ENCODE measurements at places on chromosomes 5 and 9.

- no peak for DNase-seq
These were observed 63.7 kb downstream of the SHOC1 start for GRCh38 chr9:111730937-111731567.

- no peak for DNase-seq
These were observed 32.3 kb downstream of the SH3GLB2 start for GRCh38 chr9:128995791-128996190.

DNA sequence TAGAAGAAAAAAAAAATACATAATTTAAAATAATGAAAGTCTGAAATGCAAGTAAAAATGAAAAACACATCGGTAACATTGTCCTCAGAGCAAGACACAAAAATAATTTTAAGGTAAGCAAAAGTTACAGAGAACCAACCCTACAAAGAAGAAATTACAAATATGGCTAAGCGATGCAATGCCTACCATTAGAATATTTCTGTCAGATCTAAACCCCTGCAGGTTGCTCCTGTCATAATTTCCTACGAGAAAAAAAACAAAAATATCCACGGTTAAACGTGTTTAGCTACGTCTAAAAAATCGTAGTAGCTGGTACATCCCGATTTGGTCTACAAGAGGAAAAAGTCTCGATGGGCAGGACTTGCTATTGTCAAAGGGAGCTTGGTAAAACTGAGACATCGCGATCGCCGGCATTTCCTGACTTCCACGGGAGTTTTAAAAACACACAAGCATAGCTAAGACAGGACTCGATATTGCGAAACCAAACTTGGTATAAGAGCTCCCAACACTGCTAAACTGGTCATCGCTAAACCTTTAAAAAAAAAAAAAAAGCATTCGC is 1.1 kb upstream of the ANXA2R start:
- no peak for DNase-seq

DNA sequence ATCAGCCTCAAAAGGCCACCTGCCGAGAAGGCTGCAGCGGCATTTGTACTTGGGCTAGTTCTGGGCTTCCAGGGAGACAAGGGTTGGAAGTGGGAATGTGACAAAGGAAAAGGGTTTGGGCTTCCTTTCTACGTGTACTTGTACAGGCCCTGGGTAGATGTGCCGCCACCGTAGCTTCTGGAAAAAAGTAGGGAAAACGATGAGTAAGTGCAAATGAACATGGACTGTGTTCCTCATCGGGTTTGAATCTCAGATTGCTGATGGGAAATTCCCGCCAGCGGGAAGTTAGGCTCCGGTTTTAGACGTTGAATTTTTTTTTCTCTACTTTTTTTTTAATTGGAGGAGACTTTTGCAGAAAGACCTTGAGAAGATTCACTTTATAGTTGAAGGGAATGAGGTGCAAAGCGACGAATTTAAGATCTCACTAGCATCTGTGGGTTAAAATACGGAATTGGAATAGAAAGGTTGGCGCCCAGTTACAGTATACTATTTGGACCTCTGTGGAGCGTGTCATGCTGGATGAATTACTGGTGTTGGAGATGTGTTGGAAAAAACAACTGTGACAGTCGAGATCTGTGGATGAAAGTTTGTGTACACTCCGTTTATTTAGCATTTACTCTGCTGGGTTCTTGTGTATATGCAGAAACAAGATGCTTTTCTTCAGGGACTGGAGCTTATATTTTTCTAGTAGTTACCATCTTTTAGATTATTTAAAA is 1.2 kb downstream of the G3BP1 start:
- DNase-seq, result no peak

- no peak for DNase-seq
These were observed 20.5 kb upstream of the GLRX start for GRCh38 chr5:95842854-95843544.

- DNase-seq, result no peak
These were observed 289.3 kb downstream of the KIAA0825 start for GRCh38 chr5:94329115-94329514.

DNA sequence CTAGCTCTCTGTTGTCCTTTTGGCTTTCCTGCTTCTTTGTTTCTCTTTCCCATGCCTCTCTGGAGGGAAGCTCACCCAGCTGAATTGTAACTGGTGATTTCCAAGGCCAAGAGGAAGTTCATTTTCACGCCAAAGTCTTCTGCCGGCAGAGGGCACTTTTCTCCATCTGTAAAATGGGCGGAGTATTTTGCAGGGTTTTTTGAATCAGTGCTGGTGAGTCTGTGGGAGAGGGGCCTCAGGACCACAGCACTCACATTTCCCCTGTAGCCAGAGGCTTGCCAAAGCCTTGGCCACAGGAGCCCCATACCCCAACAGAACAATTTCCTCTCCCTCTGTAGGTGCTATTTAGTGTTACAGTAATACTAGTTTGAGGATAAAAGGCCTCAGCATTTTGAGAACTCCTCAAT is 42.3 kb upstream of the MATR3 start:
- DNase-seq, result no peak

DNA sequence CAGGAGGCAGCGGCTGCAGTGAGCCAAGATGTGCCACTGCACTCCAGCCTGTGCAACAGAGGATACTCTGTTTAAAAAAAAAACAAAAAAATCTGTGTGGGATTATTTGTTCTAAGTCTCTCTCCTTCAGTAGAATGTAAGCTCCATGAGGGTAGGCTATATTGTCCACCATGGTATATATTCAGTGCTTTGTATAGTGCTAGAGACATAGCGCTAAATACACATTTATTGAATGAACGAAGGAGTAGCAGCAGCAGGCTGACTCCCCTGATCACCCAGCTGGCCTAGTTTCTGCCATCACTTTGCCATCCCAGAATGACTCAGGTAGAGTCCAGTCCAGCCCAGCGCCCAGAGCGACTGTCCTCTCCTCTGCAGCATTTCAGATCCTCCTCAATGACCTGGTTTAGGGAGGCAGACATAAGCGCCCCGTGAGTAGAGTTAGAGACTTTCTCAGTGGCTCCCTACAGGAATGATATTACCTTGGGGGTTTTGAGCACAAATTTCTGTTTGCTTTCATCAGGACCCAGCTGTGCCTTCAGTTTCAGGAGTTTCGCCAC is 716 bp downstream of the HARS1 start:
- DNase-seq, result no peak

DNA sequence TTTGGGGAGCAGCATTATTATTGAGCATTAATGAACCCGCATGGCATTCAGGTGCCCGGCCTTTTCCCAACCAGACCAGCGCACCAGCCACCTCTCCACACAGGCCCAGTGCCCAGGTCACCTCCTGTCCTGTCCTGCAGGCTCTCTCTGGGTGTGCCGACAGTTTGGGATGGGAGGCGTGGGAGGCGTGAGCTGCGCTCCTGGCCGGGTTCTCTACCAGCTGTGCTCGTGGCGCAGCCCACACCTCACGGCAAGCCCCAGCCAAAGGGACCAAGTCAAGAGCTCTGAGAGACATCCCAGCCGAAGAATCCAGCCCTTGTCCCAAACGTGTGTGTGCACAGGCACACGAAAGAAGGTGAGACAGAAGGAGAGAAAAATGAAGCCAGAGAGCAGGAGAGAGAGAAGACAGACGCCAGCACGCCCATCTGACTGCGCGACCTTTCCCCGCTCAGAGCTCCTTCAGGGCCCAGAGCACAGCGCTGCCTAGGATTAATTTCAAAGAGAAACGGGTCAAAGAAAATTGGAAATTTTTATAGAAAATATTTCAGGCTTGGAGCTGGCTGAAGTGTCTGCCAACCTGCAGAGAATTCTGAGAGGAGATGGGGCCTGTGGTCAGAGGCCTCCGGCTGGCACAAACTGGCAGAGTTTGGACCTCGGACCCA is 81.7 kb downstream of the ADAMTS2 start:
- DNase-seq, result no peak

DNA sequence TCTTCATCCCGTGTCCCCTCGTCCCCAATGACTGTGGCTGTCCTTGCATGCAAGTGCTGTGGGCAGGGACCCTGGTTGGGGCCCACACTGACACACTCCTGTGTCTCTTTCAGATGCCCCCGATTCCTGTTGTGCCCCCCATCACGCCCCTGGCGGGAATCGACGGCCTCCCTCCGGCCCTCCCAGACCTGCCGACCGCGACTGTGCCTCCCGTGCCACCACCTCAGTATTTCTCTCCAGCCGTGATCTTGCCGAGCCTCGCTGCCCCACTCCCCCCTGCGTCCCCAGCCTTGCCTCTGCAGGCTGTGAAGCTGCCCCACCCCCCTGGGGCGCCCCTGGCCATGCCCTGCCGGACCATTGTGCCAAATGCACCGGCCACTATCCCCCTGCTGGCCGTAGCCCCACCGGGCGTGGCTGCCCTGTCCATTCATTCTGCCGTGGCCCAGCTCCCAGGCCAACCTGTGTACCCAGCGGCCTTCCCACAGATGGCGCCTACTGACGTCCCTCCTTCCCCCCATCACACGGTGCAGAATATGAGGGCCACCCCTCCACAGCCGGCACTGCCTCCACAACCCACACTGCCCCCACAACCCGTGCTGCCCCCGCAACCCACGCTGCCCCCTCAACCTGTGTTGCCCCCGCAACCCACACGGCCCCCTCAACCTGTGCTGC is 75.0 kb downstream of the WNK2 start:
- DNase-seq, result no peak

DNA sequence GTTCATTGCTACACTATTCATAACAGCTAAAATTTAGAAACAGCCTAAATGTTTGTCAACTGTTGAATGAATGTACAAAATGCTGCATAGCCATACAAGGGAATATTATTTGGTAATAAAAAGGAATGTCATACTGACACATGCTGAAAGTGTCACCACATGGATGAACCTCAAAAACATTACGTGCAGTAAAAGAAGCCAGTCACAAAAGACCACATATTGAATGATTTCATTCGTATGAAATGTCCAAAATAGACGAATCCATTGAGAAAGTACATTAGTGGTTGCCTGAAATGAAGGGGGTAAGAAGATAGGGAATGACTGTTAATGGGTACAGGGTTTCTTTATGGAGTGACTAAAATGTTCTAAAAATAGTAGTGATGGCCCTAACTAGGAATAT is 11.6 kb upstream of the ECM2 start:
- DNase-seq, result no peak

- no peak for DNase-seq
These were observed 10.7 kb upstream of the OR5C1 start for GRCh38 chr9:122777935-122778627.

DNA sequence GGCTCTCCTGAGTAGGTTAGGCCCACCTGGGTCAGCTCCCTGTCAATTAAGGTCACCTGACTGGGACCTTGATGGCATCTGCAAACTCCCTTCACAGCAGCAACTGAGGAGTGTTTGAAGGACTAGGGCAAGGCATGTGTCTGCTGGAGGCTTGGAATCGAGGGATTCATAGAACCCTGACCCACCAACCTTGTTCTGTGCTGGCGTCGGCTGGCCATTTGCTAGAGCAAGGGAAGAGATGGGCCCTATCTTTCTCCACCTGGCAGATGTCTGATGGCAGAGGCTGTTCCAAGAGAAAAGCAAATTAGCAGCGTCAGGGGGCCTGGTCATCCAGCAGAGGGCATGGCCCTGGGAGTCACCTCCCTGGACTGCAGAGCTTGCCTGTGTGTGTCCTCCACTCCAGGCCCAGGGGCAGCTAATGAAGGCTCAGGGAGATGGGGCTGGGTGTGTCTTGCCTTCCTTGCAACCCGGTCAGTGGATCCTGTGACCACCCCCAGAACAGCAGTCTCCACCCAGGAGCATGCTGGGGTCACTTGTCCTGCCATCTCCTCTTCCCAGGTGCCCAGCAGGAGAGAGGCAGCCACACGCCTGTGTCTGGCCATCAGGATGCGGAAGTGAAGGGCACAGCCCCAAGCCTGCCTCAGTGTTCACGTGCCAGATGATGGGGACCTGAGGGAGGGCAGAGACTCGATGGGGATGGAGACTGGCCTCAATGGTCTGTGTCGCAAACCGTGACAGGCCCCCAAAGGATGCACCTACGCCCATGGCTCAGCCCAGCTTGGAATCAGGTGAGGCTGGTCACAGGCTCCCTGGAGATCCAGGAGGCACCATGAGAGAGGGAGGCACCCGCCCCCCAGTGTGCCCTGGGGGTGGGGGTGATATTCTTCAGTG is 53.9 kb downstream of the BARX1 start:
- DNase-seq, result no peak

DNA sequence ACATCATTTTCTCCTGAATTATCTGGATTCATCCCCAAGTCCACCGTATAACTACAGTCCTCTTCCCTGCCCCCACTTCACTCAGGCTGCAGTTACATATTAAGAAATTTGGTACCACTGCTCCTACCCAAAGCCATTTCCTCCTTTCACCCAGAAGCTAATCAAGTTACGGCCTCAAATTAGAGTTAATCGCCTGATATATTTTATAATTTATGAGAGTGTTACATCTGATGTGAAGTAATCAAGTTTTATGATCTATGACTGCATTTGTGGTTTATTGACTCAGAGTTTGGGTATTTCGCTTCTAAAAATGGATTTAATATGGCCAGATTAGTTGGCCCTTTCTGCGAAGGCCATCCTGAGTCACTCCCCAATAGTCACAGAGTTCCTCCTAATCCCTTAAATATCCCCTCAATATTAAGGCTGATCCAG is 223.6 kb upstream of the KIF2A start:
- no peak for DNase-seq

- DNase-seq, result no peak
These were observed 70.3 kb downstream of the INIP start for GRCh38 chr9:112647596-112647995.

DNA sequence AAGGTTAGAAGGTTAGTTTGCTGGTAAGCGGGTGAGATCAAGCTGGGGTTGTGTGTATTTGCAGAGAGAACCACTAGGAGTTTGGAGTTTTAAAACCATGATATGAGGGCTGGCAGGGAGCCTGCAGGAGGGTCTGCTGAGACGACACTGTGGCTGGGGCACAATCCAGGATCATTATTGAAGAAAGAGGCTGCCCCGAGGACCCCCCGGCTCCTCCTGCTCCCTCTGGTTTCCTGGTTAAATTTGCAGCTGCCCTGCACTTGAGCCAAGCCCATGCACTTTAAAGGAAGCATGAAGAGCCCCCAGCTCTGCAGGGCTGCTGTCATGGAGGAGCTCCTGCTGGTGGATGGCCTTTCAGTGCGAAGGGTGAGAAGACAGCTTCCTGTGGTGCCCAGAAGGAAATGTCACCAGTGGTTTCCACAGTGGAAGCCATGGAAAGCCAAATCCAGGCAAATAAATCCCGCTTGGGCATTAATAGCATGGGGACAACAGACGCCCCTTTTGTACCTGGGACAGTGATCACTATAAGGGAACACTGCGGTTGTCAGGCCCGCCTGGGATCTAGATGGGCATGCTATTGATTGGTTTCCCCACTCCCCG is 140.7 kb downstream of the NSG2 start:
- DNase-seq, result no peak

DNA sequence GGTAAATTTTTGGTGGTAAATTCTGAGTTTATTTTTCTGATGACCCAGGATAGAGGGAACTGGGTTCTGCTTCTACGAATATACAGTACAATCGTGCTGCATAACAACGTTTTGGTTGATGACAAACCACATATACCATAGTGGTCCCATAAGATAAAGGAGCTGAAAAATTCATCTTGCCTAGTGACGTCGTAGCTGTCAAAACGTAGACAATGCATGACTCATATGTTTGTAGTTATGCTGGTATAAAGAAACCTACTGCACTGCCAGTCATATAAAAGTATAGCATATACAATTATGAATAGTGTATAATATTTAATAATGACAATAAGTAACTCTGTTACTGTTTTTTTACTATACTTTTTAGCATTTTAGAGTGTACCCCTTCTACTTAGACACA is 244.0 kb downstream of the GAS1 start:
- no peak for DNase-seq
